ENCODE measurements at places on chromosomes 7 and 10.

DNA sequence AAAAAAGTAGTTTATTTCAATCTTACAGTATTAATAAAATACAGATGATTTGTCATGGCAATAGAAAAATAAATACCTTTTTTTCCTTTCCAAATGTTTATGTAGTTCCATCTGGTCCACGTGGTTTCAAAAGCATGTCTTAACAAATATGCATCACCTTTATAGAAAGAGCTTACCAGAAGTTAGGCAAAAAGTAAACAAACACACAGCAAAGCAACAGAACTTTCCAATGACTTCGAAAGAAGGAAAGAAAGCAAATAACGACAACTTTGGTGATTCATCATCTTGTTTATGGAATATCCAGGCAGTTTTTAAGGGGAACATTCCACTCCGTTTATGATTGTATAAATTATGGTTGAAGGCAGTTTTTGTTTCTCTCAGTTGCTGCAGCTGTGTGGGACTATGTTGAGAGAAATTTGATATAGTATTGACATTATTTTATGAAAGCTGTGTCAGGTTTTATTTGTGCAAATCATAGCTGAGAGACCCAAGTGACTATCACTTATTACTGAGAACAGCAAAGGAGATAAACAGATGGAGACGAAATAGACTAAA lies 203.1 kb downstream of the CDC14C start:
- no peak for DNase-seq

GRCh38 chr7:21526007-21526406 lies 16.8 kb upstream of the DNAH11 start:
- DNase-seq = no peak

DNA sequence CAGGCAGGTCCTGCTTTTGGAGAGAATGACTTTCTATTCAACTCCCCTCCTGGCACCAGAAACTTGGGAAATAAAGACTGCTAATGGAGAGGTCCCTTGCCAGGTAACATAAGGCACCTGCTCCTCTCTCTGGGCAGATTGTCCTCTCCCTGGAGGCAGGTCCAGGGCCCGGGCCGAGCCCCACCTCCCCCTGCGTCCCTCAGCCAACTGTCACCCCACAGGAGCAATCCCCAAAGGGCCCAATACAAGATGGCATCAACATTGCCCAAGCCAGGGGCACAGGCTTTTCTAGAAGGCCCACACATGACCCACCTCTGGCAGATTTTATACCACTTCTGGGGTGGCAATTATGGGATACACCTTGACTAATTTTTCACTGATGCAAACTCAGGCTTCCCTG lies 145.2 kb downstream of the HERPUD2 start:
- no peak for DNase-seq

- no peak for DNase-seq
Measured at GRCh38 chr7:8249121-8249520, 12.8 kb downstream of the ICA1 start.

GRCh38 chr7:95028683-95029082 lies 121.3 kb downstream of the PPP1R9A start:
- no peak for DNase-seq

DNA sequence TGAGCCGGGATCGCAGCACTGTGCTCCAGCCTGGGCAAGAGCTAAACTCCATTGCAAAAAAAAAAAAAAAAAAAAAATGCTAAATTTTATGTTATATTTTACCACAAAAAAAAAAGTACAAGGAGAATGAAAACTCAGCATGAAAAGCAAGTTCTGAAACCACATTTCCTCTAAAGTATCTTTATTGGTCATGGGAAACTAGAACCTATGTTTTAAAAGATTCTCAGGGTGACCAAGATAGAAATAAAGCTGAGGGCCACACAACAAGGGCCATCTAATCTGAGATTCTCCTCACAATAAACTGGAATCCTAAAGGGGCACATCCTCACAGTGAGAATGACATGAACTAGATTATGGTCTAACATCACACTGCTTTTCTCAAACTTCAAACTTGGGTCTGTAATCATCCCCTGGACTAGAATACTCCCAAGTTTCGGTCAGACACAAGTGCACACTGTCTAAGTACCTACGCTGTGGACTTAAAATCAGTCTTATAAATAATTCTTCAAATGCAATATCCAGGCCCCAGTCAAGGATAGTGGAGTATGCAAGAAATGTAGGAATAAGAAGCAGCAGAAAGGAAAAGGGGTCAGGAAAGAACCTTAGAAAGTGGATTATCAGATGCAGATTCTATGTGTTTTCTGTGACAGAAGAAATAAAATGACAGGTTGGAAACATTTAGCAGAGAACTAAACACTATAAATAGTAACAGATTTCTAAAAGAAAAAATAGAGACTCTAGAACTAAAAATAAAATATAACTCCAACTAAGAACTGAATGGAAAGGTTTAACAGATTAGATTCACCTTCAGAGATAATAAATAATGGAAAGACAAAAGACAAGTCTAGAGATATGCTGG lies 49.9 kb downstream of the COA1 start:
- no peak for DNase-seq

DNA sequence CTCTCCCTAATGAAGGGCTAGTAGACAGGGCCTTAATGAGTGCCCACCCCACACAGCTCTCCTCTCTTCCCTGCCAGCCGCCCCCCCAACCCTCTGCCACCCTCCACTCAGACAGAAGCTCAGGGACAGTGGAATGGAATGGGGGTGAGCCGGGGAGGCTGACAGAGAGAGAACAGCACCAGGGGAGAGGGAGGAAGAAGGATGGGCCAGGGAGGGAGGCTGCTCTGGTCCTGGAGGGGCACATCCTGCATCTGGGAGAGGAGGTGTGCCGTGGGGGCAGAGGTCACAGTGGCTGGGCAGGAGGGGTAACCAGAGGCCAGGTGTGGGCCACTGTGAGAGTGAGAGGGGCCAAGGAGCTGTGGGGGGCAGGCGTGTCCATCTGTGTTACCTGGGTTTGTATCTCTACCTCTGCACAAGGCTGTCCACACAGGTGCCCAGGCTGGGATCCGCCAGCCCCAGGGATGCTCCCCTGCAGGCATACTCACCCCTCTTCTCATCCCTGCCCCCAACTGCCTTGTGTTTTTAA lies 2.4 kb downstream of the NYAP1 start:
- no peak for DNase-seq

GRCh38 chr10:97127509-97127908 lies 58.2 kb downstream of the SLIT1 start:
- no peak for DNase-seq

GRCh38 chr10:13684252-13684791 lies 97.6 kb downstream of the PRPF18 start:
- DNase-seq = no peak

DNA sequence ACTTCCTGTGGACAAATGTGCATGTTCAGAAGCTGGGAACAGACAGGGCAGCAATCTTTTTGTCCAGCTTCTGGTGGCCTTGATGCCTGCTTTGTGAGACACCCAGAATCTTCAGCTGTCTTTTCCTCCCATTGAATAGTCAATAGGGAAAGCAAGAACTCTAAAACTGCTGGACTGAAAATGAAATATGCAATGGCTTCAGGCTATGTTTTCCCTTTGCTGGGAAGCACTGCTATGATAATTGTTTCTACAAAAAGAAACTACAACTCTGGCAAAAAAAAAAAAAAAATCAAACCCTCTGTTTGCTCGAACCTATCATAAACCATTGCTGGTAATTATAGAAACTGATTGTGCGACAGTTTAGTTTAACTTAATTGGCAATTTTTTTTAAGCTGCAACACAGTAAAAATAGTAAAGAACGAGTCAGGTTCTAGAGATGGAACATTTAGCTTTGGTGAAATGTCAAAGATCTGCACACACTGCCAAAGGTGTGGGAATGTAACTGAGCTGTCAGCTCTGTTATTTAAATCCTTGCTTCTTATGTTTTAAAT lies 79.1 kb upstream of the NEUROD6 start:
- DNase-seq = no peak

- no peak for DNase-seq
Measured at GRCh38 chr10:30088178-30088577, 28.8 kb upstream of the JCAD start.

DNA sequence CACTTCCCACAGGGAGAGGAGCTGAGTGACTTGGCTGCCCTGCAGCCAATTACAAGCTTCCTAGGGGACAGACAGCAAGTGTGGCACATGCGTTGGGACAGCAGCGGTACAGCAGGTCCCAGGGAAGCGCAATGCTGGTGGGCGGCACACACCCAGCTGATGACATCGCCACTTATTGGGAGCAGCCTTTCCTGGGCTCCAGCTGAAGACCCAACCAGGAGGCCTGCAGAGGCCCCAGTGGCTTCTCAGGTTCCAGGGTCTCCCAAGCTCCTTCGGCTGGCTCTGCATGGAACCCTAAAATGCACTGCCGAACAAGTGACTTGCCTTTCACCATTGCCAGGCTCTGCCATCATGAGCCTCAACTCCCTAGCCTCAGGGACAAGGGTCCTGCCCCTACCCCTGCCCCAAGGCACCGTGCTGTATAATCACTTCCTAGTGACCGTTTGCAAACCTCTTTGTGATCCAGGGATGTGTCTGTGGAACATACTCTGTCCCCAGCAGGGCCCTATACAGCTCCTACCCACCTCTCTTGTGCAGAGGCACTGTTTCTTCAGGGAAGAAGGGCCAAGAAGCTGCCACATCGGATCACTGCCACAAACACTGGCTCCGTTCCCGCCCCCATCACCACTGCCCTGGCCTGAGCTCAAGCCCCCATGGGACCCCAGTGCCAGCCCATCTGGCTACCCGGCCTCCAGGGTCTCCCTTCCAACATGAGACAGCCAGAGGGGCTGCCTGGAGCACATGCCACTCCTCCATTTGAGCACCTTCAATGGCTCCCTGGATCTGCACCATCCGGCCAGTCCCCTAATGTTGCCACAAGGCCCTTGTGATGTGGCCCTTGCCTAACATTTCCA lies 19.3 kb upstream of the SLIT1 start:
- no peak for DNase-seq

GRCh38 chr7:121945066-121945465 lies 72.1 kb downstream of the PTPRZ1 start:
- DNase-seq = no peak

- DNase-seq = no peak
Measured at GRCh38 chr7:75921479-75921878, 6.5 kb downstream of the POR start.

DNA sequence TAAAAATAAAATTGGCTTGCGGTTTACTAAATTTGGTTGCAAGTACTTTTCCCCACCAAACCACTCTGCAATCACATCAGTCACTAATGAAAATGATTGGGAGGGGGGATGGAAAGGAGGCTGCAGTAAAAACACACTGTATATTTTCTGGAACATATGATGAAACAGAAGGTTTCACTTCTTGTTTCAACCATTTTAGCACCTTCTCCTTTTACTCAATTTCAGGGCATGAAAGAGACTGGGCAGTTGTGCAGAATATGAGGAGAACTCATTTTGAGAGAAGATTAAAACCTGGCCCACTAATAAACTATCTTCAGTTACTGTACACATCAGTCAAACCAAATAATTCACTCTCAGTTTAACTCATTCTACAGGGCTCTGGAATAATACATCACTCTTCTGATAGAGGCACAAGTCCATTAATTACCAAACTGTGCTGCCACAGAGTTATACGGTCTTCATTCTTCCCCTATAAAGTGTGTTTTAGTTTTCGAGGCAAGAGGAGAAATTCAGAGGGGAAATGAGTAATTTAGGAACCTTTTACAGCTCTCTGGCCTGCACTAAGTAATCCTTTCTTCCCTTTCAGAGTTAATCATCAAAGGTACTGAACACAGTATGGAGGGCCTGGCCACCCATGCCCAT lies 25.5 kb downstream of the JAZF1 start:
- DNase-seq = no peak

Data from NCI-H187 (cell line).